ENCODE measurements at places on chromosomes 2 and 18.

- DNase-seq = no peak
These were observed 903.8 kb downstream of the SLC4A3 start for GRCh38 chr2:220531216-220531615.

DNA sequence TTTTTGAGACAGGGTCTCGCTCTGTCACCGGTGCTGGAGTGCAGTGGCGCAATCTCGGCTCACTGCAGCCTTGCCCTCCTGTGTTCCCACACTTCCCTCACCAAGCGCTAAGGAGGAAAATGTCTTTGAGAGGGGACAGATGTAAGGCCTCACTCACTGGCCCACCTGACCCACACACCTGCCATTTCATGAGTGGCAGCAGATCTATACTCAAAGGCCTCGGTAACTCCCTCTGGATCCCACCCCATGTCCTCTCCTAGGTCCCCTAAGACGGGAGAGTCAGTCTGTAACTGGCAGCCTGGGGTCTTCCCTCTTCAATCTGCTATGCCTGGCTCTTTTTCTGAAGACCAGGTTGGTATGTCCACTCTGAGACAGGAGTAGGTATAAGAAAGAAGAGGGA is 12.9 kb downstream of the TMEM247 start:
- DNase-seq = no peak

DNA sequence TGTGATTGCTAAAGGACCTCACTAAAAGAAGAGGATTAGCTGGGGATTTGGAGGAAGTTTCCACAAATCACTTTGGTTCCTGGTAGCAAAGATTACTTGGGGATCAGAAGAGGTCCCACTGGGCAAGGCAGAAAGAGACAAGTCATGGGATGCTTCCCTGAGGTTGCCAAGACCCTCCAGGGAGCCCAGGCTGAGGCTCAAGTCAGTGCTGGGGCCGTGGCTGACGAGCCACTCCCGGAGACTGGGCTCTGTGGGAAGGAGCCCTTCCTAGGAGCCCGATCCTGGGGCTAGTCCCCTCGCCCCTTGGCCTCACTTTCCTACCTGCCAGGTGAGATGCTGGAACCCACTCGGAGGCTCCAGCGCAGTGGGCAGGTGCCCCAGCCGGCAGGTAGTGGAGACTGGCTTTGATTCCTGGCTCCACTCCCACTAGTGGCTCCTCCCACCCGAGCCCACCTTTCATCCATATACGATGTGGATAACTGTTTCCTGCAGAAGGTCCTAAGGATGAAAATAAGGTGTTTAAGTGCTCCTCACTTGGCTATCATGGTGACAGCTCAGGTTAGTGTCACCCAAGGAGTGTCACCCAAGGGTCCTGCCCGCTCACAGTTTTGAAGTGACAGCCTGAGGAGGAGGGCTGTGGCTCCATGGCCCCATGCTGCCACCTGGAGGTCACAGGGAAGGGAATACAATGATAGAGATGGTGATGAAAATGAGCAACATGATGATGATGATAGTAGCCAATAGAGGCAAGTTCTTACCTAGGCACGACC is 100.5 kb downstream of the CAPN13 start:
- peak; percentile 59 for DNase-seq

GRCh38 chr2:7852546-7852945 is 829.3 kb upstream of the ID2 start:
- no peak for DNase-seq

GRCh38 chr2:223041527-223042109 is 10.4 kb upstream of the KCNE4 start:
- no peak for DNase-seq

DNA sequence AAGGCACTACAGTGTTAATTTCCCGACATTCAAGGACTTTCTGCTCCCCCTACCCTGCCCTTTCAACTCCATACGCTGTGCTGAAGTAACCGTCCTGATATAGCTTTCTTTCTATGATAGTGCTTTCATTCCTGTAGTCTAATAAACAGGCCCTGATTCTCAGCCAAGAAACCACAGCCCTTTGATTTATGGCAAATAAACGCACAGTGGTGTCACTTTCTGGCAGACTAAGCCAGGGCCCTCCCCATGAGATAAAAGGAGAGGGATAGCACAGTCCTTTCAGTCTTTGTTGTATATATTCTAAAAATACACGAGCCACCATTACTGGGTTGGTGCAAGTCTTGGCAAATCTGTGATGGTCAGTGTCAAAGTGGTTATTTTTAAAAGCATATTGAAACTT is 291.2 kb downstream of the ALPK2 start:
- DNase-seq = no peak

DNA sequence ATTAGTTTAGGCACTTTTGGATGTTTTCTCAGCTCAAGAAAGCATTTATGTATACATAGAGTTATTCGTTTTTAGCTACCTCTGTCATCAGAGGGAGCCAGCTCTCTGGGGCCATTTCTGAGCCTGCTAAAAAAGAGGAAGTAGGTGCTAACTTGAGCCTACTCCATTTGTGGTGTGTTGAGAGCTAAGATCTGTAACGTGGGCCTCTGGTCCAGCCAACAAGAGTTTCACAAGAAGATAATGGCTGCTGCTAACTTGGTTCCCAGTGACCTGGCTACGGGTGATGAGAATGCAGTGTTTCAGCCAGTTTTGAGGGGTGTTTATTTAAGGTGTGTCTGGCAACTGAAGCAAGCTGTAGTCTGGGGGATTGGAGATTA is 182.5 kb downstream of the PRKCE start:
- DNase-seq = no peak

DNA sequence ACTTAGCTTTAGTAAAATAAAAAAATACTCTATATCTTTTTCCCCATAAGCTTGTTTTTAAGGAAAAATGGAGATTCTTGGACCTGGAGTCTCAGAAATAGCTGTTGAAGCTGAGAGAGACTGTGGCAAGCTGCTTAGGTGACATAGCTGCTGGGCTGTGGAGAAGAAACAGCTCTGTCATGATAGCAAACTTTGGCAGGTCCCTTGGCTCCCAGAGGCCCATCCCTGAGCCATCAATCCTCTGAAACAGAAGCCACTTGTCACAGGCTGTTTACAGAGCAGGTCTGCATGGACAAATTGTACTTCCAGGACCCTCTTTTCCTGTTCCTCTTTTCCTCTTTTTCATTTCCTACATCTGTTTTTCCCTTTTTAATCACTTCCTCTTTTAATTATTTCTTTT is 1370.1 kb upstream of the CRIM1 start:
- DNase-seq = no peak

GRCh38 chr2:178674122-178674521 is 133.1 kb downstream of the TTN start:
- DNase-seq = no peak

GRCh38 chr18:10455726-10456453 is 1.5 kb downstream of the APCDD1 start:
- DNase-seq = no peak

DNA sequence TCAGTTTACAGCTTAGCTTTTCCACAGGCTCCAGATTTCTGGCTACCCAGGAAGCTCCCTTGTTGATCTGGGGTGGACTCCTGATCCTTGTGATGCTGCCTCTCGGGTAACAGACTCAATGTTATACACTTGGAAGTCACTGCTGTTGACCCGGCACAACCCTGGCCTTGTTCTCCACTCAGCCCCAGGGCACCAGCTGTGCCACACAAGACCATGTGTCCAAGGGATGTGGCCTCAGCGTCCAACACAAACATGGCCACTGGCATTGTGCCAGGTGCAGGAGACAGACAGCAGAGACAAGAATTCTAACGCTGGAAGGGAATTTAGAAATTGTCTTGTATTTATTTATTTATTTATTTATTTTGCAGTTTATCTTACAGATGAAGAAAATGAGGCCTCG is 39.0 kb upstream of the PPP4R1 start:
- DNase-seq = no peak

- peak; percentile 62 for DNase-seq
These were observed 11.2 kb downstream of the ATP6V1B1 start for GRCh38 chr2:70946832-70947442.

- no peak for DNase-seq
These were observed 6.6 kb downstream of the OTOF start for GRCh38 chr2:26471289-26471688.

DNA sequence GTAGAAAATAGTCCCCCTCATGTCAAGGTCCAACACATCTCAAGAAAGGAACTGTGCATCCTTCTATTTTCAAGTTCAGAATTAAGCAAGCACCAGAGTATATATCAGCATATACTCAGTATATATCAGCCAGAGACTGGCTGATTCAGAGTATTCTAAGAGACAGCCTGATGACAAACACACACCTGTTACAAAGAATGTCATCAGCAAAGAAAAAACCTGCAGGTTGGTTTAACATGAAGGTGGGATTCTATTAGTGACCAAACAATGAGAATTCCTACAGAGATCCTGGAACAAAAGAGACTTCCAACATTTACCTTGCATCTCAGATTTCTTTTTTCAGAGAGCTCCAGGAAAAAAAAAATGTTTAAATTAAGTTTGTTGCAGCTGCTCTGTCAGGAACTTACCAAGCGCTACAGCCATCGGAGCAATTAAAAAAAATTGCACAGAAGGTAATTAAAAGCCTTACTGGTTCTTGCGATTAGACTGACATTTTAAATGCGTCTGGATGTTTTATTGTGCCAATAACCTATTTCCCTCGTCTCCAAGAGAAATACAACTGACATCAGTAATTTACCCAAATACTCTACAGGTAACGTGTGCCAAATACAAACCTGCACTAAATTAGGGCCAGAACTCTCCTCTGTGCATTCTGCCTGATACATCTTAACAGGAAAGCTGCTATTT is 218.1 kb downstream of the HNMT start:
- no peak for DNase-seq

- DNase-seq = no peak
These were observed 66.7 kb downstream of the RTN4 start for GRCh38 chr2:54983345-54984220.

DNA sequence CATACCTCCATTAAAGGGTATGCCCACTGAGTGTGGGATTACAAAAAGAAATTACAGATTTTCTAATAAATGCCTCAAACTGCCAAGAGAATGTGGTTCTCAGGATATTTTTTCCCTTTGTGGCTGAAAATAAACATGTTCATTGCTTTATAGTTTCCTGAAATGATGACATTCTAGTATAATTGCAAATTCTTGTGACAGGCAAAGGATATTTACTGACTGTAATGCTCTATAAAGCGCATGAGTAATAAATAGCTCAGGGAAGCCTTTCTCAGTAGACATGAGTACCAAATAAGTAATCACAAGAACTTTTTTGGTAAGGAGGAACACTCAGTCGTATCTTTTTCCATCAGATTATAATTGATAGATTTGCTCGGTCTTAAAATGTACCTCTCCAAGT is 72.3 kb downstream of the FTCDNL1 start:
- no peak for DNase-seq

DNA sequence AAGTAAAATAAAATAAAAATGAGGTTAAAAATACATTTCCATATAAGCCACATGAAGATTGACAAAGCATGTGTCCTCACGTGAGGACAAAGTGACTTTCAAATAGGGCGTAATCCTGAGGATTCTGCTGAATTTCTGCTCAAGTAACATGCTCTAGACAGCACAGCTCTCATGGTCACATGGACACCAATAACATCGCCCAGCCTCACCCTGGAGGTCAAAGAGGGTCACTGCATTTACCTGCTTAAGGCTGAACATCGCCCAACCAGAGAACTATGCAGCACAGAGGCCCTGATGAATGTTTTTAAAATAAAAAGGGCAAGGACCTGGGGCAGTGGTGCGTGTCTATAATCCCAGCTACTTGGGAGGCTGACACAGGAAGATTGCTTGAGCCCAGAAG is 30.2 kb downstream of the TGFBRAP1 start:
- no peak for DNase-seq

GRCh38 chr2:67719351-67719750 is 322.2 kb downstream of the ETAA1 start:
- DNase-seq = no peak

- no peak for DNase-seq
These were observed 106.4 kb upstream of the HNRNPA3 start for GRCh38 chr2:177106212-177106611.

GRCh38 chr2:69156624-69157023 is 143.6 kb downstream of the ANTXR1 start:
- no peak for DNase-seq

GRCh38 chr2:177721818-177722567 is 329.4 kb downstream of the AGPS start:
- no peak for DNase-seq

DNA sequence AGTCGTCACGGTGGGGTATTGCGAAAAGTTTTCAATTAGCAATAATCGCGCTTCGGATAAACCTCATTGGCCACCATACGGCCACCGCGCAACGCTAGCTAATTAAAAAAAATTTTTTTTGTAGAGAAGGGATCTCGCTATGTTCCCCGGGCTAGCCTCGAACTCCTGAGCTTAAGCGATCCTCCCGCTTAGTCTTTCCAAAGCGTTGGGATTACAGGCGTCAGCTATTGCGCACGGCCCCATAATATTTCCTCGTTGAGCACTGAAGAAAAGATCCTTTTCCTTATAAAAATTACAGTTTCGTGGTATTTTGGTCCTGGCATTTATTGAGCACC is 759 bp upstream of the ACTR1B start:
- no peak for DNase-seq

- no peak for DNase-seq
These were observed 39.2 kb downstream of the EPAS1 start for GRCh38 chr2:46336283-46336959.

DNA sequence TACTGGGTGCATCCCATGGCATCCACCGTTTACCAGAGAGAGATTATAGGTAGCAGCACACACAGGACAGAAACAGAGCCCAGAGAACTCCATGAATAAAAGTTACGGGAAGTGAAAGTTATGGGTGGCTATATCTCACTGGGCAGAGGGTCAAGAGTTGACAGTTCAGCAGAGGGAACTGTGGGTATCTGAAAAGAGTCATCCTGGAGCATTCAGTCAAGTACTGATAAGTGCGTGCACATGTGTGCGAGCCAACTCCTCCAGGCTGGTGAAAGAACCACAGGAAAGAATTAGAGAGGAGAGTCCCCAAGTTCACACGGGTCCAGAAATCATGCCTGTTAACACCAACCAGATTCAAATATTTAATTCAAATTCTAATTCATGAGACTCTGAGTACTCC is 1588.2 kb downstream of the LRP1B start:
- DNase-seq = no peak

GRCh38 chr2:158786897-158787296 is 8.2 kb upstream of the DAPL1 start:
- no peak for DNase-seq

- no peak for DNase-seq
These were observed 54.0 kb upstream of the CWC22 start for GRCh38 chr2:180061085-180061484.
